ENCODE measurements at places on chromosomes 2 and 18. TPM values are rescaled to one million over a fixed set of nuclear protein-coding genes. Genes with fewer than 3 reads are reported as not detected.

The CHRND gene
- 0.09 TPM for polyA plus RNA-seq

The TPRKB gene
- polyA plus RNA-seq, result 74.1 TPM

DNA sequence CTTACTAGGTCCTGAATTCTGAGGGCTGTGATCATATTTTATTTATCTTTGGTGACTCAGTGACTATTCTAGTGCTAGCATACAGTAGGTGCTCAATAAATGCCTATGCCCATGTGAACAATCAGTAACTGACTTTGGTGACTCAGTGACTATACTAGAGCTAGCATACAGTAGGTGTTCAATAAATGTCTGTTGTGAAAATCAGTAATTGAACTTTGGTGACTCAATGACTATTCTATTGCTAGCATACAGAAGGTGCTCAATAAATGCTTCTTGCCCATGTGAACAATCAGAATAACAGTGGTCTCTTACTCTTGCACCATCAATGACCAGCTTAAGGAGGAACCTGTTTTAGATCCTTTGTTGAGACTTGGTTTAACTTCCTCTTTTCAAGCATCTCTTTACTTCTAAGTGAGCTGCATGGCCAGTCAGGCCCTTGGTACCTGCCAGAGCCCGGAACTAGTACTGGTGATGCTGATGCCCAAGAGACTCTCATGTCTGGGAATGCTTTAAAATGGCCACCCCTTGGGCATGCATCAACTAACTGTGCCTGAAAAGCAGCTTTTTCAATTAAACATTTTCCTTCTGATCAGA is 214.9 kb upstream of the SPRED2 start:
- DNase-seq, result no peak

The ANO7 gene
- 1.1 TPM for polyA plus RNA-seq

The KIAA2012 gene
- not detected for polyA plus RNA-seq

All from right cardiac atrium (tissue), 5 donors.